ENCODE measurements at places on chromosomes 5 and 9.

GRCh38 chr9:75604661-75605060, 285.8 kb upstream of the PCSK5 start:
- no peak for DNase-seq

GRCh38 chr9:107949061-107949460, 459.5 kb upstream of the KLF4 start:
- DNase-seq = no peak

- DNase-seq = no peak
Observed at GRCh38 chr5:177357146-177357458, 622 bp upstream of the RGS14 start.

DNA sequence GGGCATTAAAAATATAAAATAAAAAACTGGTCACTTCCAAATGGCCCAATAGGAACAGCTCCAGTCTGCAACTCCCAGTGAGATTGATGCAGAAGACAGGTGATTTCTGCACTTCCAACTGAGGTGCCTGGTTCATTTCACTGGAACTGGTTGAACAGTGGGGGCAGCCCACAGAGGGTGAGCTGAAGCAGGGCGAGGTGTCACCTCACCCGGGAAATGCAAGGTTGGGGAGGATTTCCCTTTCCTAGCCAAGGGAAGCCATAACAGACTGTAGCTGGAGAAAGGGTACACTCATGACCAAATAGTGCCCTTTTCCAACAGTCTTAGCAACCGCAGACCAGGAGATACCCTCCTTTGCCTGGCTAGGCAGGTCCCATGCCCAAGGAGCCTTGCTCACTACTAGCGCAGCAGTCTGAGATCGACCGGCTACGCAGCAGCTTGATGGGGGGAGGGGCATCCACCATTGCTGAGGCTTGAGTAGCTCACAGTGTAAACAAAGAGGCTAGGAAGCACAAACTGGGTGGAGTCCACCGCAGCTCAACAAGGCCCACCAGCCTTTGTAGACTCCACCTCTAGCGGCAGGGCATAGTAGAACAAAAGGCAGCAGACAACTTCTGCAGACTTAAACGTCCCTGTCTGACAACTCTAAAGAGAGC, 12.7 kb downstream of the RLN1 start:
- DNase-seq = no peak

- DNase-seq = no peak
Observed at GRCh38 chr9:2180154-2180553, 165.0 kb downstream of the SMARCA2 start.
